Dermis microvascular lymphatic vessel endothelial cell (primary cell): ENCODE measurements at places on chromosomes 3 and 15.

DNA sequence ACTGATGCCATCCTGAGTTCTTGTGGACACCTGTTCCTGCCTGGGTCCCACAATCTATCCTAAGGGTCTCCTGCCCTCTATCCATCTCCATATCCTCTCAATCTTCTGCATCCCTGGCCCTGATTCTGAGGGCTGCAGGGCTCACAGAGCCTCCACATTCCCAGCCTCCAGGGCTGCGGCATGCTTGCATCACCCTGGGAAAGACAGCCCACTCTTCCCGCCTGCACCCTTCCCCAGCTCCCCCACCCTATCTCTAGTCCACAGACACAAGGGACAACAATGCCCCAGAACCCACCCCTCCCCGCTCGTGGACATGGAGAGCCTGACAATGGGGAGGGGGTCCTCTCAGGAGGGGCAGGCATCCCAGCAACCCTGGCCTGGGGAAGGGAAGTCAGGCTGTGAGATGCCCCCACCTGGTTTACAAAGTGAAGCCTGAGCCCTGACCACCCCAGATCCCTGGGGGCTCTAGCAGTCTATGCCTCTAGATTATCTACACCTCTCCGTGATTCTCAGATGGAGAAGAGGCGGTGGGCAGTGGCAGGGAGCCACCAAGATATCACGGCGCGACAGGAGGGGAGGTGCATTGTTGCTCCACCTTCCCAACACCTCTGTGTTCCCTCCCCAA is 10.3 kb downstream of the SEMA3G start:
- no peak for DNase-seq

DNA sequence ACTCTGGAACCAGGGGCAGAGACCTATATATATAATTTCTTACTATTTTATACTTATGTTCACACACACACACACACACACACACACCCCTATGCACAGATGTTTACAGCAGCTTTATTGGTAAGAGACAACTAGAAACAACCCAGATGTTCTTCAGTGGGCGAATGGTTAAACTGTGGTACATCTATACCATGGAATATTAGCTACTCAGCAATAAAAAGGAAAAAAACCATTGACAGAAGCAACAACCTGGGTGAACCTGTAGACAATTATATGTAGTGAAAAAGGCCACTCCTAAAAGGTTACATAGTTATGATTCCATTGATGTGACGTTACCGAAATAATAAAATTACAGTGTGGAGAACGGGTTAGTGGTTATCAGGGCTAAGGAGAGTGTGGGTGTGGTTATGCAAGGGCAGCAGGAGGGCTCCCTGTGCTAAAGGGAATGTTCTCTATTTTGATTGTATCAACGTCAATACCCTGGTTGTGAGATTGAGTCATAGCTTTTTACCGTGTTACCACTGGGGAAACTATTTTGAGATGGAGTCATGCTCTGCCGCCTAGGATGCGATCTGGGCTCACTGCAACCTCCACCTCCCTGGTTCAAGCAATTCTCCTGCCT is 85.5 kb downstream of the FLNB start:
- no peak for DNase-seq

DNA sequence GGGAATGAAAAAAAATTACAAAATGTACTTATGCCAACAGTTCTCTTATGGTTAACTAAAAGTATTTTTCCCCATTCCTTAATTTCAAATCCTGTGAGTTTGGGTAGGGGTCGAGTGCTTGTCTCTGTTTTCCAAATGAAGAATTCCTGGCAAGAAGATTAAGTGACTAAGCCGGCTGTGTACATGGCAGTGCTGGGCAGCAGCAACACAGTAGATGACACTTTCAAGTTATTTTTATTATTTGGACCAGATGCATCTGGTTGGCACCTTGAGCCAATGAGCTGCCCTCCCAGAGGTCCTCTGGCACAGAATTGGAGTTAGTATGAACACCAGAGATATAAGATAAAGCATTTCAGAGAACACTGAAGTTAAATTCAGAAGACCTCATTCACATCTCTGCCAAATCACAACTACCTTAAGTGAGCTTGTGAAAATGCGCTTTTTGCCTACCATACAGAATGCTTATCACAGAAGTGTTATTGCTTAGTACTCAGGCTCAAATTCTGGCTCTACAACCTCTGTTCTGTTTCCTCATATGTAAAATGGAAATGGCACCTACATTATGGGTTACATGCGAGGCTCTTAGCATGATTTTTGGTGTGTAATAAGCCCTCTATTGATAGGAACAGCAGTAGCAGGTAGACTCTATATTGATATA is 256.9 kb downstream of the UBE2E2 start:
- no peak for DNase-seq

DNA sequence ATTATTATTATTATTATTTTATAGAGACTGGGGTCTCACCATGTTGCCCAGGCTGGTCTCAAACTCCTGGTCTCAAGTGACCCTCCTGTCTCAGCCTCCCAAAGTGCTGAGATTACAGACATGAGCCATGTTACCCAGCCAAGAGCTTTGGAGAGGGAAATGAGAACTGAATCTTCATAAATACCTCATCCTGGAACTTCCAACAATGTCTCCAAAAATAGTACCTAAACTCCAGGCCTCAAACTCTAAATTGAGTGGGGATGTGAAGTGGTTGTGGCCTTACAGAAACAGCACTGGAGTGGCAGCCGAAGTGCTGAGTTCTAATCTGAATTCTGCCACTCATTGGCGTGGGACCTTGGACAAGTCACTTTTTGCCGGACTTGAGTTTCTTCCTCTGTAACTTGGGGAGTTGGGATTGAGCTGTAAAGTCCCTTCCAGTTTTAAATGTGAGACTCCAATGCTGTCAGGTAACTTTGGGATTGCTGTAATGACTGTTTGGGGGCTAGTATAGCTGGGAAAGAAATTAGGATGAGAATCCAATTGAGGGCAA is 10.0 kb upstream of the SRP14 start:
- DNase-seq: no peak

DNA sequence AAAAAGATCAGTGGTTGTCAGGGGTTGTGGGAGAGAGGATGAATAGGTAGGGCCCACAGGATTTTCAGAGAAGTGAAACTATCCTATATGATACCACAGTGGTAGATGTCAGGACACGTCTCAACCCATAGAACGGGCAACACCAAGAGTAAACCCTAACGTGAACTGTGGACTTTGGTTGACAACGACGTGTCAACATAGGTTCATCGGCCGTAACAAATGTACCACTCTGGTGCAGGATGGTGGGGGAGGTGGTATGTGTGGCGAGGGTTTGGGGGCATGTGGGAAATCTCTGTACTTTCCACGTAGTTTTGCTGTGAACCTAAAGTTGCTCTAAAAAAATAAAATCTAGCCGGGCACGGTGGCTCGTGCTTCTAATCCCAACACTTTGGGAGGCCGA is 13.0 kb upstream of the PIGZ start:
- no peak for DNase-seq

- DNase-seq: no peak
Observed at GRCh38 chr3:31230425-31231223, 302.1 kb upstream of the STT3B start.

DNA sequence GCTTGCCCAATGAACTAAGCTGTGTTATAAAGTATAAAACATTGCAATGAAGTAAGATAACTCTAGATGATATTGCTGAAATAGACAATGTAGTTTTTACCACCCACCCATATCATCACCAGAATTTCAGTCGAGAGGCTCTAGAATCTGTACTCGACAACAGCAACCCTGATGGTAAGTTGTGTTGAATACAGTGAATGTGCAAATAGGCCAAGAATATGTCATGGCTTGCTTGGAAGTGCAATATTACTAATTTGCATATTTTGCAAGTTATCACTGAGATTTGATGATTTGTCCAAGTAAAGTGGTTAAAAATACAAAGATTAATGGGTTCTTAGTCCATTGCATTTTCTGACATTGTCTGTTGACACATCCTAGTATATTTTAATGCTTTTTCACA is 90.6 kb upstream of the TUSC7 start:
- no peak for DNase-seq

DNA sequence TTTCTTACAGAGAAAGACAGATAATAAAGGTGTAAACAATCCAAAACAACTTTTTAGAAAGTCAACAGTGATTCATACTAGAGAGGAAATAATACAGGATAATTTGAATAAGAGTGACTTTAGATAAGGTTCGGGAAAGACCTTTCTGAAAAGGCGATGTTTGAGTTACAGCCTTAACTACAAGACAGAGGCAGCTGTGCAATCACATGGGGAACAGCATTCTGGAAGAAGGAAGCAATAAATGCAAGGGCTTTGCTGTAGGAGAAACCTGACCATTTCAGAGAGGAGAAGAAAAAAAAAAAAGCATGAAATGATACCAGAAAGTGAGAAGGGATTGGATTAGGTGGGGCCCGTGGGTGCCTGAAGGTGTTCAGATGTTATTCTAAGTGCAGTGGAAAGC is 200.6 kb upstream of the ATP11B start:
- DNase-seq: no peak

DNA sequence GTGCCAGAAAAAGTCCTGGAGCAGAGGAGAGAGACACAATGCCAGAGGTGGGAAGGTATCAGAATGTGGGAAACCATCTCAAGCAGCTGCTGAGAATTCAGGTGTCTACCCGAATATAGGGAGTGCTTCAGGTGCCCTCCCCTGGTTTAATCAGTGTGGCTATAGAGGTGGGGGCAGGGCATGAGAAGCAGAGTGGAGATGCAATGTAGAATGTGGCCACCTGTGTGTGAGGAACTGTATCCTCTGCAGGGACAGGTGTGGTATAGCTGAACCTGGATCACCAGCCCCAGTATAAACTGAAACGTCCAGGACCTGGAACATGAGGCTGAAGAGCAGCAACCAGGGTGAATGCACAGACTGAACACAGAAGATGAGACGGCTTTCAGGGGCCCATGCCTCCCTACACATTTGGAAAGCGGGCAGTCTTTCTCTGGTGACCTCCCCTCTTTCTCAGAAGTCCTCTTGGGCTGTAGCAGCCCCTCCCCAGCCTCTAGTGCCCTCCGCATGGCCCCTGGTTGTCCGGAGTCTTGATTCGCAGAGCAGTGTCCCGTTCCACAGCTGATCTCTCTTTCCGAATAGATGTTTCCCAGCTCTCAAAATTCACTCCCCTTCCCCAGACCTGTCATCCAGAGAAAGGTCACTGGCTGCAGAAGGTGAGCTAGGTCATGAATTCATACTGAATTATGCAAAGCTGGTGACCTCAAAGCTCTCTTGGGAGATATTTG is 103.1 kb downstream of the ABHD5 start:
- DNase-seq: no peak

GRCh38 chr15:101180620-101181307 is 71.1 kb downstream of the CHSY1 start:
- no peak for DNase-seq

DNA sequence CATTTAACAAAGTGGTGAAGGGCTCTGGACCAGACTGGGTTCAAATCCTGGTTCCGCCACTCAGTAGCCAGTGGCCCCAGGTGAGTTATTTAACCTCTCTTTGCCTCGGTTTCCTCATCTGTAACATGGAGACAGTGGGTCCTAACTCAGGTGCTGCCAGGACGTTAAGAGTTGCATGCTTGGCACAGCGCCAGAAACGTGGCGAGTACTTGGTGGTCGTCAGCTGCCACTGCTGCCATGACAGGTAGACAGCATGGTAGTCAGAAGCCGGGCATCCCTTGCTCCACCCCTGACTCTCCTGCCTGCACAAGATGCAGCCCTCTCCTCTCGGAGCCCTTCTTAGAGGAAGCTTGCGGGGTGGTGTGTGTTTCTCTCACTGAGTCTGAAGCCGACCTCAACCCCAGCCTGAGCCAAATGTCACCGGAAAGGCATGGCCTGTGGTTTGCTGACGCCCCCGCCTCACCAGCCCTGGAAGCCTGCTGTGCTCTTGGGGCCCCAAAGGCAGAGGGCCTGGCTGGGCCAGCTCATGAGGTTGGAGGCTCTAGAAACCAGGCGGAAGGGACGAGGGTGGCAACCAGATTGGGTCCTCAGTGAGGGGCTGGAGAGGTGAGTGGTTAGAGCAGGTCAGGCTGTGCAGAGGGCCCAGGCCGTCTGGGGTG is 160.8 kb upstream of the TLE3 start:
- no peak for DNase-seq

DNA sequence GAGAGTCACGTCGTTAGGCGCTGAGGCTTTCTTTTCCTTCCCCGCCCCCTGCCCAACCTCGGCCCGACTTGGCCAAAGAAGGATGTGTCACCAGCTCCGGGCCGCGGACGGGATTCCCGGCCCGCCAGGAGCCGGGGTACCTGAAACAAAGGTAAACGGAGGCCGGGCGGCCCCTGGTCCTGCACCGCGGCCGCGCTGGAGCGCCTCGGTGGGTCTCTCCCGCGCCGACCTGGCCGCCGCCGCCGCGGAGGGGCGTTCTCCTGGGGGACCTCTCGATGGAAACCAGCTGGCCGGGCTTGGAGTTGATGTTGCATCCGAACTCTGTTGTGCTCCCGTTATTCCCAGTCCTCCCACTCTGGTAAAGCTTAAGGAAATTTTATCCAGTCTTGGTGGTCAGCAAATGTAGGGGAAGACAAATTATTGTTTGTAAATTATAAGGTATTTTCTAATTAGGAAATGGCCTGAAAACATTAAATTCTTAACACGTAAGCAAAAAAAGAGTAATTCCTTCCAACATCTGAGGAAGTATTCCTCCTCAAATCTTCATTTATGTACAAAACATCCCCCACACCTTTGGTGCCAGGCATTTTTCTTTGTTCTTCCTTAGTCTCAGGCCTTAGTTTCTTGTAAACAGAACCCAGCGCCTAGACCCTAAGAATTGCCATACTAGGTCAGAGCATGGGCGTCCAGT is 888 bp downstream of the PPP2R3A start:
- DNase-seq: peak; percentile 12

- DNase-seq: no peak
Observed at GRCh38 chr3:45123581-45124269, 22.5 kb downstream of the CDCP1 start.

DNA sequence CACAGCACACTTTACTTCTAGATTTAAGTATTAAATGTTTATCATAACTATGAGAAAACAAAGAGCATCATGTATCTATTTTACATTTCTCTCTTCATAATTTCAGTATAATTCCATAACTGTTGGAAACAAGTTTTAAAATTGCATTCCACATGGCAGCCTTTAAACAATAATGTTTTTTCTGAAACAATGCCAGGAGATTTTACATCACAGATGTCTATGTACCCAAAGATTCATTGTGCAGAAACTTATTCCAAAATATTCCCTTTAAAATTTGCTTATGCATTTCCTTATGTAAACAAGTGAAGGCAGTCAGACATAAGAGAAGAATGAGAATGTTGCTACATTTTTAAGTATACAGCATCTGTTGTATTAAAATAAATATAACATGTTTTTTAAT is 324.9 kb upstream of the COL8A1 start:
- DNase-seq: peak; percentile 83

GRCh38 chr3:4251412-4251811 is 51.8 kb upstream of the SETMAR start:
- no peak for DNase-seq

- DNase-seq: no peak
Observed at GRCh38 chr15:87981969-87982368, 274.6 kb downstream of the NTRK3 start.

GRCh38 chr3:141485641-141486495 is 959 bp upstream of the RASA2 start:
- peak; percentile 85 for DNase-seq
